NCI-H1048 (cell line): ENCODE measurements at places on chromosomes 4 and X.

DNA sequence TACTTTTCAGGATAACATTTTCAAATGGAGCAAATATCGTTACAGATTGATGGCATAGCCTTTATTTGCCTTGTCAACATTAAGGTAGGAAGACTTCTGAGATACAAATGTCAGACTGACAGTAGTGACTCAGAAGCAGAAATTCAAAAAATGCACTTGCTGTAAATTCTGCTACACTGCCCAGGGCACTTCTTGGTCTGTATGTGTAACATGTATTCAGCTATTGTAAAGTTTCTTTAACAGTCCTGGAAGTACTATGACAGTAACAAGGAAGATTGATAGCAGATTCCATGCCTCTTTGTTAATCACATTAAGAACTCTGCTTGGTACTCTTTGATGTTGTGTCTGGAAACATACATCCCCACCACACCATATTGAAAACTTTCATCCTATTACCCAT lies 69.6 kb upstream of the PCDH18 start:
- DNase-seq = no peak

DNA sequence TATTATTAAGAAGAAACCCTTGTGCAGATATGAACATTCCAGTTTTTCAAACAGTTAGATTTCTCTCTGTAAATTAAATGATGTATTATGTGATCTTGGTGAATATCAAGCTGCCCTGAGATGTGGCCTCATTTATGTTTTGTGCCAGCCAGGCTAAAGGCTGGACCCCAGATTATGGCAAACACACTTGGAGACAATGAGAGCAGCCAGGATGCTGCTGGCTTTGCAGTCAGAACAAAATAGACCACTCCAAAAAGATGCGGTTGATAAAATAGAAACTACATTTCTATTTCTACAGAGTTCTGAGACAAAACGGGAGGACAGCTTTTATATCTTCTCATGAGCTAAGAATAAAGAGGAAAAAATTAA lies 296.5 kb downstream of the PPP3CA start:
- DNase-seq = no peak

- no peak for DNase-seq
Observed at GRCh38 chr4:100738196-100739165, 220.7 kb upstream of the EMCN start.

DNA sequence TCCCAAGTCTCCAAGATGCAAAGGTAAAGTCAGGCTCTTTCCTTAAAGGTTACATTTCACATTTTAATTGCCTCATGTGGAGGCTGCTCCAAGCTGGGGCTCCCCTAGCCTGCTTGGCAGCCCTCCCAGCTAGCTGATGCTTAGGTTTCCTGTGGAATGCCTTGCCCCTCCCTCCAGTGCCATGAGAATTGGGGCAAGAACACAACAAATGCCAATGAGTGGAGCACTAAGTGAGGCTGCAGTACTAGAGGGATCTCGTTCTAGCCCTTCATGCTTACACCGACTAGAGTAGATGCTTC lies 597.7 kb downstream of the MID1IP1 start:
- no peak for DNase-seq

GRCh38 chr4:81421346-81422218 lies 50.1 kb downstream of the RASGEF1B start:
- DNase-seq = no peak

DNA sequence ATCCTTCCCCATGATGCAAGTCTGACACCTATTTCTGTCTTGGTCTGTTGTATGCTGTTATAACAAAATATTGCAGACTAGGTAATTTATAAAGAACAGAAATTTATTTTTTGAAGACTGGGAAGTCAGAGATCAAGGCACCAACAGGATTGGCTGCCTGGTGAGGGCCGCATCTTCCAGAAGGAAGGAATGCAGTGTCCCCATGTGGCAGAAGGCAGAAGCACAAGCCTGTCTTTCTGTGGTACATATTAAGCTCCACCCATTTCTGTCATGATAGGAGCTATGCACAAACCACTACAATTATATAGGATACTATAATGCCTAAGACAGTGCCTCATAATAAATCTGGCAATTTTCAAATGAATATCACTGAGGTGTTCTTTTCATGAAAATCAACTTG lies 502.3 kb upstream of the DIAPH2 start:
- DNase-seq = peak; percentile 9

DNA sequence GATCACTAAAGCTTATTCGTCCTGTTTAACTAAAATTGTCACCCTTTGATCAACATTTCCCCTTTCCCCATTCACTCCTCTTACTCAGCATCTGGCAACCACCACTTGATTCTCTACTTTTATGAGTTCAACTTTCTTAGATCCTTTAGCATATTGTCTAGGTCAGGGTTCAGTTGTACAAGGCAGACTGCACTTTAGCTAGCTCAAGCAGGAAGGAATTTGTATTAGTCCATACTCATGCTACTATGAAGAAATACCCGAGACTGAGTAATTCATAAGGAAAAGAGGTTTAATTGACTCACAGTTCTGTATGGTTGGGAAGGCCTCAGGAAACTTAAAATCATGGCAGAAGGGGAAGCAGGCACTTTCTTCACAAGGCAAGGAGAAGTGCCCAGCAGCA lies 44.3 kb downstream of the TASL start:
- no peak for DNase-seq

- DNase-seq = no peak
Observed at GRCh38 chr4:189974056-189974455, 33.4 kb downstream of the FRG1 start.

GRCh38 chr4:104967034-104967401 lies 179.7 kb upstream of the TET2 start:
- peak; percentile 94 for DNase-seq

DNA sequence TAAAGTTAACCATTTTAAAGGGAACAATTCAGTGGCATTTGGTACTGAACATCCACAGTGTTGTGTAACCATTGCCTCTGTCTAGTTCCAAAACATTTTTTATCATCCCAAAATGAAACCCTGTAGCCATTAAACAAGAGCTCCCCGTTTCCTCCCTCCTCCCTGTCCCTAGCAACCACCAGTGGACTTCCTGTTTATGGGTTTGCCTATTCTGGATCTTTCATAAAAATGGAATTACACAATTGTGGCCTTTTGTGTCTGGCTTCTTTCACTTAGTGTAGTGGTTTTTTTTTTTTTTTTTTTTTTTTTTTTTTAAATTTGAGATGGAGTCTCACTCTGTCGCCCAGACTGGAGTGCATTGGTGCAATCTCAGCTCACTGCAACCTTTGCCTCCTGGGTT lies 11.6 kb downstream of the RBMX2 start:
- DNase-seq = no peak

DNA sequence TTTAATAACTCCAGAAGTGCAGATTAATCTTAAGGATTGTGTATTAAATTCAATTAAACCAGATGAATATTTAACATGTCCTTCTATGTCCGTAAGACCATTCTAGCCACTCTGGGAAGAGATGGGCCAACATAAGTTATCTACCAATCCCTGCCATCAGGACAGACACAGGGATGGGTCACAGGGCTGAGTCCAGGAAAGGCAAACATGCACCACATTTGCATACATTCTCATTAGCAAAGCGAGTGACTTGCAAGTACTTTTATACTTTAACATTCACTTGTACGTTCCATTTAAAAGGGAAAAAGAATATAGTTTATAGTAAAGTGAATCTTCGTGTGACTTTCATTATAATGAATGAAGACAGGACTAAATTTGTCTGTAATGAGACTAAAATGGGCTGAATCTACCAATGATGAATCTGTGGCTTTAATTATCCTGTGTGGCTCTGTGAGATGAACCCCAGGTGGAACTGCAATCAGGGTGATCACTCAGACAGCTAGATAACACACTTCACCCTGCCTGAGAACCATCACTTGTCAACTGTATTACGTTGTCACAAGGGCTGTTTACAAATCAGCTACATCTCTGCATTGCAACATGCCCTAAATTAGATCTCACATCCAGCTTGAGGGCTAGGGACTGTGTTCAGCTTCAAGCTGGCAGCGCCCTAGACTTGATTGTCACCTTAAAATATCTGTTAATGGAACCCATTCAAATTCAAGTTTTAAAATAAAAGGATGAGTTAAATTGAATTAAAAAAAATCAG lies 77.2 kb downstream of the SH3KBP1 start:
- no peak for DNase-seq

- no peak for DNase-seq
Observed at GRCh38 chrX:141989815-141990214, 86.1 kb downstream of the MAGEC1 start.

GRCh38 chr4:128454281-128454871 lies 166.8 kb upstream of the PGRMC2 start:
- peak; percentile 51 for DNase-seq

DNA sequence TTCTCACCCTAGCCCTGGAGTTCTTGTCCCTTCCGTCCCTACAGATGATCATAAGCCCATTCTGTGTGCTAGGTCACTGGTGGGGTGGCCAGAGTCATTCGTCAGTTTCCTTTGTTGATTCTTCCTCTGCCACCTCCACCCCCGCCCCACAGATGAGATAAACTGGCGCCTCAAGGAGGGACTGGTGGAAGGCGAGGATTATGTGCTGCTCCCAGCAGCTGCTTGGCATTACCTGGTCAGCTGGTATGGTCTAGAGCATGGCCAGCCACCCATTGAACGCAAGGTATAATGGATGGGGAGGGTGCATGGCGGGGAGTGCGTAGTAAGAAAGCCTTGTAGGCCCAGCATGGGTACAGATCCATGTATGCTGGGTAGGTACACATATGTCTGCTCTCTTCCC lies 6.4 kb downstream of the USP11 start:
- DNase-seq = no peak

- DNase-seq = no peak
Observed at GRCh38 chr4:26459054-26459755, 31.1 kb downstream of the CCKAR start.

- no peak for DNase-seq
Observed at GRCh38 chr4:1291091-1291490, 1.4 kb downstream of the MAEA start.

DNA sequence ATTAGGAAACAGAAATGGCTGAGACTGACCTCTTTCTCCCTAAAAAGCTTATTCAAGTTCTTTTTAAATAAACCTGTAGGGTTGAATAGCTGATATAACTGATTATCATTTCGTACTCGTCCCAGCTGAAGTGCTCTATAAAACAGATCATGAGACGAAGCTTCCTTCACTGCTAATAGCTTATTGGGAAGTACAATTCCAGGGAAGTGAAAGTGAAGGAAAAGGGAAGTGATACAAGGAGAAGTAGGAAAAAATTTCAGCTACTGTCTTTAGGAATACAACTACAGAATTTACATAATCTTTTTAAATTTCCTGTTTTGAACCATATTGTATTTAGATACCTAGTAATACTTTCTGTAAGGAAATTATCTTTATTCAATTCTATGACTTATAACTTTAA lies 103.0 kb downstream of the SNCA start:
- DNase-seq = no peak

GRCh38 chrX:7127056-7127455 lies 20.5 kb upstream of the STS start:
- no peak for DNase-seq

- no peak for DNase-seq
Observed at GRCh38 chr4:168131196-168131595, 38.9 kb downstream of the ANXA10 start.

DNA sequence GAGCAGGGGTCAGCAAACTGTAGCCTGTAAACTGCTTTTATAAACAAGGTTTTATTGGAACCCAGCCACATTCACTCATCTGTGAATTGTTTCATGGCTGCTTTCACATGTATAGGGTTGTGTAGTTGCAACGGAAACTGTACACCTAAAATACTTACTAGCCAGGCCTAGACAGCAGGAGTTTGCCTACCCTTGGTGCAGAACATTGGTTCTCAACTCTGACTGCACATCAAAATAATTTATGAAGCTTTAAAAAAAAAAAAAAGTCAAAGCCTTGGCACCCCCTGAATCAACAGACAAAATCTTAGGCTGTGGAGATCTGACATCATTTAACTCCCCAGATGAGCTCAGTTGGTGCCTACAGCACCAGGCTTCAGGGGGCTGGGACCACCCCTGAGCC lies 27.8 kb downstream of the ADGRA3 start:
- no peak for DNase-seq

DNA sequence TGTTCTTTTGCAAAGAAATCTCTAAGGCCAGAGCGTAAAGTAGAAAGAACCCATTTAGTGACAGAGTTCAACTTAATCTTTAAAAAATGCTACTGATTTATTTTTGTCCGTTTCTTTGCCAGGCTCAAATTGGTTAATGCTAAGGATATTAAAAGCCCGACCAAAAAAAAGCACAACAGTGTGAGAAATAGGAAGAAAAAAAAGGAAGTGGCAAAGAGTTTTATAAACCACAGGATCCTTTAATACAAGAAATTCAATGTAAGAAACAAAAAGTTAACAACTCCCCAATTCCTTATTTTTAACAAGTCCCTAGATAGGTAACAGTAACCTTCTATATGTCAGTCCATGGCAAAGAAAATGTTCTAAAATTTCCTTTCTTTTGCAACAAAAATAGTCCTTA lies 480.4 kb downstream of the ACTRT1 start:
- DNase-seq = no peak

DNA sequence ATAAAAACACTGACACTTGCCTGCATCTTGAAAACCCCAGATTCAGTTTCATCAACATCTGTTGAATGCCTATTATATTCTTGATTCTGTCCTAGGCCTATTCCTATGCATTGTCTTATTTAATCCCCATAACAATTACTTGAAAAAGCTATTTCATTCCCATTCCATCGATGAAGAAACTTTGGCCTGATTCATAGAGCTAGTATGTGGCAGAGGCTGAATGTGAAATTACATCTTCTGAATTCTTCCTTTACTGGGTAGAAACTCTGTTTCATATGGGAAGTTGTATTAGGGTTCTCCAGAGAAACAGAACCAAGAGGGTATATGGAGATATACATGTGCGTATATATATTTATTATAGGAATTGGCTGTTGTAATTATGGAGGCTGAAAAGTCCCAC lies 35.0 kb upstream of the SLC4A4 start:
- DNase-seq = no peak

DNA sequence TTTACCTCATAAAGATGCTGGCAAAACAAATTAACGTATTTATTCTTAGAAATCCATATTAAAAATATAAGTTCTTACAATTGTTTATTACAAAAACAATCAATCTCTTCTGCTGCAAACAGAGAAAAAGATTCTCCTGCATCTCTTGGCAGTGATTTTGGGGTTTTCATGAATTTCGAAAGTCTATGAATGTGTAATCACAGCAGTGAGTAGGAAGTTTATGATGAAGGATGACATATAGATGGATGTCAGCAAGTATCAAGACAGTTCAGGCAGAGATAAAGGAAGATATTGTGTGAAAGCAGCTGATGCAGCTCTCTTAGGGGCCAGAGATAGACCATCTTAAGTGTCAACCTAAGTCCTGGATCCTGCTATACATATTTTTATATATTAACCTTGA lies 196.9 kb upstream of the BANK1 start:
- no peak for DNase-seq

- DNase-seq = peak; percentile 75
Observed at GRCh38 chr4:39697740-39698423, at the start of gene UBE2K. Gene UBE2K, plus strand, starts transcription at chr4:39698136. Its CDS starts 192 bp downstream, at chr4:39698328.

- no peak for DNase-seq
Observed at GRCh38 chr4:25155947-25156346, 4.3 kb downstream of the SEPSECS start.

- DNase-seq = no peak
Observed at GRCh38 chr4:124306352-124306751, 406.2 kb downstream of the ANKRD50 start.
